T-helper 17 cell (primary cell): ENCODE measurements at places on chromosomes 2 and 18.

DNA sequence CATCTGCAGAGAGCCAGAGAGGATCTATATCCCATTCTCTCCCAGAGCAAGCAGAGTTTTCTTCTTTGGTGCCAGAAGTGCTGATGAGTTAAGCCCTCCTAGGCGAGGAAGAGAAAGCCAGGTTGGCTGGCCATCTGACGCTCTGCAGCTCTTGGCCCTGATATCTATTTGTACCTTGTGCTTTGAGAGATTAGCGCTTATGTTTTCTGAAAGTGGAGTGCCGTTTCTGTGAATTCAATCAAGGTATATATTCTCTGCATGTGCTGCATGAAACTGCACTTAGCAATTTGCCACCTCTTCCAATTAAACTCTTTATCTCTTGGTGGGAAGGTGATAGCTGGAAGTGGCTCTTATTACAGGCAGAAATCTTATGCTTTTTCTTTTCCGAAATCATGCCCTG is 177.5 kb downstream of the LPIN1 start:
- H3K27me3 ChIP-seq: peaks cover 15% of the 10 kb centered on the region
- H3K27ac ChIP-seq: no peak overlapping the region
- peaks cover 2% of the 10 kb centered on the region for H3K36me3 ChIP-seq
- no peak for DNase-seq
- peaks cover 2% of the 10 kb centered on the region for H3K4me1 ChIP-seq
- H3K4me3 ChIP-seq: no peak overlapping the region

GRCh38 chr2:50712569-50712968 is 319.4 kb downstream of the NRXN1 start:
- H3K4me3 ChIP-seq: no peak overlapping the region
- H3K27me3 ChIP-seq: no peaks in the 10 kb centered on the region
- H3K36me3 ChIP-seq: no peaks in the 10 kb centered on the region
- no peak for DNase-seq
- no peak overlapping the region for H3K27ac ChIP-seq
- no peaks in the 10 kb centered on the region for H3K4me1 ChIP-seq

DNA sequence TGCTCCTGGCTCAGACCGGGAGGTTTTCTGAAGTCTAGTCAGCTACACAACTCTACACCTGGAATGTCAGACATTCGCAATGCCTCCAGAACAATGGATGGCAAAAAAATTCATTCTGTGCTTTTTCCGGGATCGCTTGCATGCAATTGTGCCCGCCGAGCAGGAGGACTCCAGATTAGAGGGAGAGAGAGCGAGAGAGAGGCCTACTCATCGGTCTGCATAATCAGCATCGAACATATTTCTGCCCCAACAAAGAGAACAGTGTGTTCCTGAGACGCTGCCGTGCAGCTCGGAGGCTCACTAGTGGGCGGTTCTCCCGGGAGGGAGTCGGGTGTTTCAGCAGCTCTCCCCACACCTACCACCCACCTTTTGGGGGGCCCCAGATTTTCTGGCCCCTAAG is 117.1 kb downstream of the KLHL29 start:
- peaks cover 17% of the 10 kb centered on the region for H3K27me3 ChIP-seq
- H3K27ac ChIP-seq: no peak overlapping the region
- no peak for DNase-seq

GRCh38 chr2:162017233-162017632 is 56.8 kb downstream of the DPP4 start:
- peak overlapping the region; percentile 93 for H3K27ac ChIP-seq
- DNase-seq: no peak
- H3K4me3 ChIP-seq: no peak overlapping the region

DNA sequence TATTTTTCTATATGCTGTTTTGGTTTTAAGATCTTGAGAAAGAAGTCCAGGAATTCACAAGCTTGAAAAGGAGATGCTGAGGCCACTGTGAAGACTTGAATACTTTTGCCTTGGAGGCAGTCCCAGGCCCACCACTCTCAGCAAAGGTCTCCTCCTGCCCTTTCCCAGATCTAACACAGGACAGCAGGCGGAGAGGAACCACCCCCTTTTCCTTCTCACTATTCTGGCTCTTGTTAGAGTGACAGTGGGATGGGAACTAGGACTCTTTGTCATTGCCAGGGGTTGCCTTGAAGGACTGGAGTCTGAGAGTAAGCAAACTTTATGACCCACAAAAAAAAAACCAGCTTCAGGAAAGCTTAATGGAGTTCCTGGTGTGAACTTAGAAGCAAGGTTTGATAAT is 54.7 kb downstream of the E2F6 start:
- no peak overlapping the region for H3K4me3 ChIP-seq
- H3K4me1 ChIP-seq: peaks cover 2% of the 10 kb centered on the region
- H3K27me3 ChIP-seq: peaks cover 71% of the 10 kb centered on the region
- peaks cover 7% of the 10 kb centered on the region for H3K36me3 ChIP-seq
- no peak overlapping the region for H3K27ac ChIP-seq

DNA sequence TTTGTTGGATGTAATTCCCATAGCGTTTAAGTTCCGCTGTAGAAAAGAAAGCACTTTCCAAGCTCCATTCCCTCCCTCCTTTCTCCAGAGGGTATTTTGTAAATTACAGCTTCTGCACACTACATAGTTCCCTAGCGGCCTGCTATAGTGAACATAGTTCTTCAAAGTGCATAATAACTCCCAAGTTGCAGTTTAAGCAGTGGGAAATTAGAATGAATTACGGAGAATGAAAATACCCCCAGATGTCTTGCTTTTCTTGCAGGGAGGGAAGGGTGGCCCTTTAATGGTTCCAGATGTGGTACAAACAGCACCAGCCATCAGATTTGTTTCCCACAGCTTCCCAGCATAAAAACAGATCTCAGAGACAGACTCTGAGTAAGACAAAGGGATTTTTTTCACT is 893.9 kb downstream of the SUCLG1 start:
- H3K4me1 ChIP-seq: no peaks in the 10 kb centered on the region
- DNase-seq: no peak
- no peak overlapping the region for H3K4me3 ChIP-seq
- H3K27me3 ChIP-seq: no peaks in the 10 kb centered on the region
- no peaks in the 10 kb centered on the region for H3K36me3 ChIP-seq

DNA sequence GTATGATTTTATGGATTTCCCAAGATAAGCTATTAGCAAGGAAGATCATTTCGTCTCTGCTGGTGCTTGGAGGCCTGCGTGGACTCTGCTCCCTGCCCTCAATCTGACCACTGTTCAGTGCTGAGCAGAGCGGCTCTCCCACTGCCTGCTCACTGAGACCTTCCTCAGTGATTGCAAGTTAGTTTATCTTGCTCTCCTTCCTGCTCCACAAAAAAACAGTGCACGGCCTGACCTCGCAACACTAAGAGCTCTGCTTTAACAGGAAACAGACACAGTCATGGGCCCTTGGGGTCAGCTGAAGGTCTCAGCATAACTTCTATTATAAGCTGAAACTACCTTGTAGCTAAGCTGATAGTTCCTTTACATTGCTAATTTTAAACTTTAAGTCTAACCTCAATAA is 53.1 kb downstream of the PRELID3A start:
- no peak overlapping the region for H3K4me3 ChIP-seq
- peaks cover 4% of the 10 kb centered on the region for H3K4me1 ChIP-seq
- no peak for DNase-seq
- H3K27me3 ChIP-seq: no peaks in the 10 kb centered on the region

DNA sequence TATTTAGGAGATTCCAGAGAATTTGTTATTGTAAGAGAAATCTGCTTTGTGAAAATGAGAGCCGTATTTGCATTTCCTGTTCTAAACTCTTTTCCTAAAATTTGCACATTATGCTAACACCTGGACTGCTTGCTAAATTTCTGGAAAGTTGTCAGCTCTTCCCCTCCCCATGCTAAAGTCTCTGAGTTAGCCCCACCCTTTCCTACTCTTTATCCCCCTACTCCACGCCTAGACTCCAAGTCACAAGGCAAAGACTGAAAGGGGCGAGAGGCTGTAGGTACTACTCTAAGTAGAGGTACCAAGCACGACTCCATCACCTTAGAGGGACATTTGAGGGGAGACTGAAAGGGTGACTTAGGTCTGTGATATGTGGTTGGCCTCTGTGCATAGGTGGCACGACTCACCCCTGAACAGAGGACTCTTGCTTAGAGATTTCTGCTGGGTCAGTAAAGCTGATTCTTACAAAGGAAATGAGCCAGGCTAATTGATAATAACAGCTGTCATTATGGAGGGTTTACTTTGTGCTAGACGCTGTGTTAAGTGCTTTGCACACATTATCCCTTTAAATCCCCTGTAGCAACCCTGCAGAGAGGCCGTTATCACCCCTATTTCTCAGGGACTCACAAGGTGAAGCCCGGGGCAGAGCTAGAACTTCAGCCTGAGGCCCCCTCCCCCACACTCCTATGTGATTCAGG is 373.5 kb downstream of the EN1 start:
- H3K27me3 ChIP-seq: peaks cover 12% of the 10 kb centered on the region
- DNase-seq: no peak
- H3K4me1 ChIP-seq: no peaks in the 10 kb centered on the region
- H3K4me3 ChIP-seq: no peak overlapping the region

DNA sequence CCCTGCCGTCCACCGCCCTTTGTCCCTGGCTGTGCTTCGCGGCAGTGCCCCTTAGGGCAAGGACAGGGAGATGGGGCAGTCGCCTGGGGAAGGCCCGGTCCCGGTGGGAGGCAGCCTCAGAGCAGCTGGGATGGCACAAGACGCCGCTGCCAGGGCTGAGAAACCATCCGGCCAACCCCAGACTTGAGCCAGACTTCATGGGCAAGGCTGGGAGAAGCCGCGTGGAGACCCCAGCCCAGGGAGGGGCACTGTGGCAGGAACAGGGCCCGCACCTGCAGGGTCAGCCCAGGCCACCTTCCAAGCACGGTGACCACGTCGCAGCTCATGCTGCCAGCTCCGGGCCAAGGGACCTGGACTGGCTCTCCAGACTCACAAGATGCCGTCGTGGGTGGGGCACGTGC is 84.0 kb downstream of the NFATC1 start:
- peaks cover 2% of the 10 kb centered on the region for H3K4me1 ChIP-seq
- no peak for DNase-seq
- H3K4me3 ChIP-seq: no peak overlapping the region
- H3K36me3 ChIP-seq: no peaks in the 10 kb centered on the region
- H3K27me3 ChIP-seq: no peaks in the 10 kb centered on the region

DNA sequence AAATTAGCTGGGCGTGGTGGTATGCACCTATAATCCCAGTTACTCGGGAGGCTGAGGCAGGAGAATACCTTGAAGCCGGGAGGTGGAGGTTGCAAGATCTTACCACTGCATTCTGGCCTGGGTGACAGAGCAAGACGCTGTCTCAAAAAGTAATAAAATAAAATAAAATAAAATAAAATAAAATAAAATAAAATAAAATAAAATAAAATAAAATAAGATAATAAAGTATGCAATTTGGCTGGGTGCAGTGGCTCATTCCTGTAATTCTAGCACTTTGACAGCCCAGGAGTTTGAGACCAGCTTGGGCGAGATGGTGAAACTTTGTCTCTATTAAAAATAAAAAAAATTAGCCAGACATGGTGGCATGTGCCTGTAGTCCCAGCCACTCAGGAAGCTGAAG is 85.6 kb upstream of the XPO1 start:
- no peaks in the 10 kb centered on the region for H3K36me3 ChIP-seq
- H3K4me3 ChIP-seq: no peak overlapping the region
- DNase-seq: no peak
- H3K4me1 ChIP-seq: peaks cover 5% of the 10 kb centered on the region
- H3K27ac ChIP-seq: no peak overlapping the region
- no peaks in the 10 kb centered on the region for H3K27me3 ChIP-seq

GRCh38 chr2:156332284-156332533 is 312 bp downstream of the NR4A2 start:
- peak overlapping the region; percentile 97 for H3K4me3 ChIP-seq
- H3K27me3 ChIP-seq: peaks cover 34% of the 10 kb centered on the region
- no peak for DNase-seq
- H3K36me3 ChIP-seq: peaks cover 8% of the 10 kb centered on the region
- H3K27ac ChIP-seq: peak overlapping the region; percentile 99

- peaks cover 4% of the 10 kb centered on the region for H3K36me3 ChIP-seq
- no peak for DNase-seq
- no peak overlapping the region for H3K4me3 ChIP-seq
- peak overlapping the region; percentile 8 for H3K27ac ChIP-seq
- no peaks in the 10 kb centered on the region for H3K27me3 ChIP-seq
Measured at GRCh38 chr2:171878481-171878993, 15.5 kb downstream of the SLC25A12 start.

DNA sequence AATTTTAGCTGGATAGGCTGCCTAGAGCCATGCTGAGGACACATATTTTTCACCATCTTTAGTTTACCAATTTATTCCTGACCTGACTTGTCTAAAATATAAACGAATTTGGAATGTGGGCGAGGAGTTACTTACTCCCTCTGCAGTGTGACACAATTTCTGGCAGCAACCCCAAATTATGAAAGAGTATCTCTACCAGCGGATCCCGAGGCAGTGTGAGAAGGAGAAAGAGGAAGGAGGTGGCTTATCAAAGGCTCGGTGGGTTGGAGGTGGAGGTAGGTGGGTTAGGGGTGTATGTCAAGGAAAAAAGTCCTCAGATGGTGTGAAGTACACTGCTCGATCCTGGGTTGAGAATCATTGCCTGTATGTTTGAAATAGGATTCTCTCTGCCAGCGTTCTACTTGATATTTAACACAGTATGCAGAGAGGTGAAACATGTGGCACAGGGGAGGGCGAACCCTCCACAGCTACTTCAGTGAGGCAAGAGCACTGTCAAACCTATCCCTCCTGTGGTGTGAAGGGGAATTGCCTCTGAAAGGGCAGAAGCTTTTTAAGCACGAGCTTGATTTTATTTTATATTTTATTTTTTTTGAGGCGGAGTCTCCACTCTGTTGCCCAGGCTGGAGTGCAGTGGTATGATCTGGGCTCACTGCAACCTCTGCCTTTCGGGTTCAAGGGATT is 76.0 kb downstream of the RFTN2 start:
- H3K27me3 ChIP-seq: peaks cover 42% of the 10 kb centered on the region
- no peaks in the 10 kb centered on the region for H3K36me3 ChIP-seq
- H3K4me3 ChIP-seq: no peak overlapping the region
- H3K4me1 ChIP-seq: peaks cover 8% of the 10 kb centered on the region

- peak overlapping the region; percentile 88 for H3K4me3 ChIP-seq
- peak overlapping the region; percentile 98 for H3K27ac ChIP-seq
- no peaks in the 10 kb centered on the region for H3K27me3 ChIP-seq
- H3K4me1 ChIP-seq: peaks cover 58% of the 10 kb centered on the region
- peaks cover 20% of the 10 kb centered on the region for H3K36me3 ChIP-seq
Measured at GRCh38 chr2:203870481-203870880, 2.9 kb downstream of the CTLA4 start.

GRCh38 chr2:194674043-194674442 is 983.0 kb upstream of the SLC39A10 start:
- H3K27me3 ChIP-seq: peaks cover 6% of the 10 kb centered on the region
- no peak for DNase-seq
- no peak overlapping the region for H3K4me3 ChIP-seq

GRCh38 chr2:129174143-129174542 is 805.3 kb upstream of the RAB6C start:
- no peaks in the 10 kb centered on the region for H3K27me3 ChIP-seq
- H3K4me3 ChIP-seq: no peak overlapping the region
- no peaks in the 10 kb centered on the region for H3K4me1 ChIP-seq
- no peak for DNase-seq
